ENCODE measurements at places on chromosomes 2 and 18.

DNA sequence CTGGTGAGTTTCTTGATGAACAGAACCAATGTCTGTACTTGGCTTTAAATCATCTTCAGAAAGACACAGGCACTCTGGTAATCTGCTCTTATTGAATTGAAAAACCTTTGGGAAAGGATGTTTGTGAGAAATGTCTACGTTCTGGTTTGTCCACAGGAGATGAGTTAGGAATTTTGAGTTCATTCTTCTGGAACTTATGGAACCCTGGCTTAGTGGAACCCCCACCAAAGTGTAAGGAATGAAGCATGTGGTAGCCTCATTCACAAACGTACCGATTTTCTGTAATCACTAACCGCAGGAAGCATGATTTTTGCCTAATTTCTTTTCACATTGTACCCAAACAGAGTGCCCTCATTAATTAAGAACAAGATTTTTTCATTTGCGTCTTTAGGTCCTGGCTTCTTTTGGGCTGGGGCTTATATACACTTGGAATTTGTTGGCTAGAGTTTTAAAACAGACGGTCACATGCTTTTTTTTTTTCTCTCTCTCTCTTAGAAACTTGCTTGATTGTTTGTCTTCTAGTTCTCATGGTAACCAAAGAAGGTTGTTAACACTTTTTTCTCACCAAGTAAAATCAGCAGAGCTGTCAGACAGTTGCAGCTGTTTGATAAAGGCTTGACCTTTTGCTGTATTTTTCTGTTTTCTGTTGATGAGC, 314.1 kb upstream of the THUMPD2 start:
- peak; percentile 32 for DNase-seq

DNA sequence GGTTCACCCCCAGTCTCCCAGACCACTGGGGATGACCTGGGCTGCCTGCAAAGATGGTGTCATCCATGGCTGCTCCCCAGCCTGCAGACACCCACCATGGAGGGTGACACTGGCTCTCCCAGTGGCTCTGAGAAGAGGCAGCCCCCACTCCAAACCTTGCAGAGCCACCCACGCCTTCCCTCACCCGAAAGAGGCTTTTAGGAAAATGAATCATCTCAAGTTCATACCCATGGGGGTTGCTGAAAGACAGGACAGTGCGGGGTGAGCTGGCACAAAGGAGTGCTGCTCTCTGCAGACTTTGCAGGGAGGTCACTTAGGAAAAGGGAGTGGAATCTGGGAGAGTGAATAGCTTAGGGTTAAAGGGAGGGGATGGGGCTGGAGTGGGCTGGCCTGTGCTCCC, 36.4 kb downstream of the MPHOSPH10 start:
- no peak for DNase-seq

GRCh38 chr2:46701152-46701551, 214.5 kb downstream of the MCFD2 start:
- DNase-seq: peak; percentile 78

DNA sequence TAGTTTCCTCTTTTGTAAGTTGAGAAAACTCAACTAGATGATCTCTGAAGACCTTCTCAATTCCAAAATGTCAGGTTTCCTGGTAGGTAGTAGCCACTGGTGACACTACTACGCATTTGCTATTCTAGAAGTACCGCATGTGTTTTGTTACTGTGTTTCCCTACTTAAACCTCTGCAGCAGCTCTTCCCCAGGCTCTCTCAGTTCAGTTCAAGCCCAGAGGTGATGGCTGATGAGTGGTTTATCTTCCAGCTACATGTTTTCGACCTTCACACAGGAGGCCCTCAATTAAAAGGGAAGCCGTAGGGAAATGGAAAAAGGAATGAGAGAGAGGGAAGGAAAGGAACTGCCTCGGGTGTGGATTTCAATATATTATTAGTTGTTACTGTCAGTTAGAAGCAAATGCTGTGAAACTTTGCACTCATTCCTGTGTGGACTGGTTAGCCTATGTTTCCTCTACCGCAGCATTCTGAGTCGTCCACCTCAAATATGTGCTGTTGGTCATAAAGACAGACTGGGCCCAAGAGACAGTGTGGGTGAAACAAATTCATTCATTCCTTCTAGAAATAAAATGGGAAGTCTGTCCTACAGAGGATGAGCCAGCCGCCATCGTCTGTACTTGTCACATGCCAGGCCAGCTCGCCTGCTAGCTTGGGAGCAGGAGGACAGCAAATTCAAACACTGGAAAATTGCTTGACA, 455.2 kb upstream of the RAB12 start:
- peak; percentile 33 for DNase-seq

DNA sequence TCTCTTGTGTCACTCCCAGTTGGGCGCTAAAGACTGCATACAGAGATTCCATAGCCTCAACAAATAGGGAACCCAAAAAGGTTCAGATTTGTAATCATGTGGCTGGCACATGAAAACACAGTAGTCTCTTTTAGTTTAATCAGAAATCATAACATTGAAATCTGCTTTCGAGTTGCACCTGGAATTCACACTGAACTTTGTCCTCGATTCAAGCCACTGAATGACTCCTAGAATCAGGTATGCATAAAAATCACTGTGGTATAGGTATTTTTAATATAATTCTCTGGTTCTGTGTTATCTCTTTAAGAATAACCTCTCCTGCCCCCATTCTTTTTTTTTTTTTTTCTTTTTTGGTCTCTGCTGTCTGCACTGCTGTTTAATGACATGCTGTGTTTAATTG, 150.2 kb downstream of the KCNH7 start:
- no peak for DNase-seq

GRCh38 chr2:110642360-110642759, 35.5 kb downstream of the BUB1 start:
- DNase-seq: no peak

GRCh38 chr2:110983133-110983532, 137.6 kb upstream of the BCL2L11 start:
- no peak for DNase-seq

DNA sequence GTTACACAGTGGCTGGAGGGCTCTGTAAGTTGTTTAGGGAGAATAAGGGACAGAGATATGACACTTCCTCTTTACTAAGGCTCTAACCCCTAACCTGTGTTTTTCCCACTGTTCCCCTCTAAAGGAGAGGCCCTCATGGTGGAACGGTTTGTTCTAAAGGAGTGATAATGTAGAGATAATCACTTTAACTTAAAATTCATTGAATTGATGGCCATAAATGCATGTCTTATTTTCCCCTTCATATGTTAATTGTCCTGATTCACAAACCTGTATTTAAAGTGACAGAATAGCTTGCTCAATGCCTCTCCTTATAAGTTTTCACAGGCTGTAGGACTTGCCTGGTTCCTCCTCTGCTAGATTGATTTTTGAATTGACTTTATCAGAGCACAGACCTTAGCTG, at the start of gene SERPINB12:
Gene SERPINB12 (plus strand): TSS at position 301 of the 400 bp plus-strand sequence. CDS start 13,791 bp downstream, outside the sequence.
- DNase-seq: no peak

DNA sequence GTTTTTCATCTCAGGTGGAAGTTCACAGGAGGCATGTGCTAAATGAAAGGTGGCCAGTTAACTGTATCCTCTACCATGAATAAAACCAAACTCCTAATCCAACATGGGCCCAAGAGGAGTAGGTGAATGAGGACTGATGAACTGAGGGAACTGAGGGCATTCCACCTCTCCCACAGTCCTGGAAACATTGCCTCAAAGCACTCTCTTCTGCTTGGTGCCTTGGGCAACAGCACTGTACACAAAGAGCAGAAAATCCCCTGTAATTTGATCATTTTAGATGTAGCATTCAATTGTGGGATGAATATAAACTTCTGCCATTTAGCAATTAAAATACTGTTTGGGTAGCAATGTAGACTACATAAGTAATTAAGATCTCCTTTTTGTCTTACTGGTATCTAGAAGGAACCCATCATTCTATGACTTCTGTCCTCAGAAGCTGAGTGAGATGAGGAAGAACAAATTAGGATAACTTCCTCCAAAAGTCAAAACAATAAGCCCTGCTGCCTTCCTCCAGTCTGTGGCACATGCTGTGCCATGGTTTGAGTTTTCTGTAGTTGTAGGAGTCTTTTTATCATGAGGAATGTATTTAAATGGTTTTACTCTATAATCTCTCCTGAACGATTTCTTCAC, 86.7 kb upstream of the ZEB2 start:
- no peak for DNase-seq

- no peak for DNase-seq
These were observed 195.6 kb downstream of the CLIP4 start for GRCh38 chr2:29310650-29311348.

GRCh38 chr2:215754546-215754945, 258.8 kb downstream of the MREG start:
- no peak for DNase-seq

- DNase-seq: no peak
These were observed 888 bp upstream of the TWSG1 start for GRCh38 chr18:9333441-9334328.

All from fibroblast of the aortic adventitia (primary cell).